ENCODE measurements at places on chromosomes 16 and 17.

GRCh38 chr16:27108051-27108770 is 41.5 kb downstream of the C16orf82 start:
- DNase-seq: no peak

- no peak for DNase-seq
Measured at GRCh38 chr17:80986816-80987475, 4.7 kb upstream of the CHMP6 start.

- peak; percentile 52 for DNase-seq
Measured at GRCh38 chr17:76909971-76910760, 42.0 kb downstream of the MGAT5B start.

GRCh38 chr17:81867991-81868673 is 3.0 kb downstream of the ARHGDIA start:
- peak; percentile 33 for DNase-seq

GRCh38 chr16:88358023-88358420 is 24.7 kb upstream of the ZNF469 start:
- DNase-seq: no peak

DNA sequence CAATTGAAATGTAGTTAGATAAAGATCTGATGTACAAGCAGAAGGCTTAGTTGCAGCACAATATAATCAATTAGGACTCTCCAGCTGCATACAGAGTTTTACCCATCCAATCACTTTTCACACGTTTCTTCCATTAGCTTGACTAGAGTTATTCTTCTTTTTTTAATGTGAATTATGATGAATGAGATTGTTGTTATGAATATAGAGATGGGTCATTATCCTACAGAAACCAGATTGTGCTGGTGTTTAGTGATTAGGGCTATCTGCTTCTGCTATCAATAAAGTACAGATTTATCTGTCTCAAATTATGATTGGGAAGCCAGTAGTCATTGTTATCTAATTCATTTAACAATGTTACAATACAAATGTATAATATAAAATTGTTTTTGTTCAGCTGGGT is 221.4 kb upstream of the TBX2 start:
- no peak for DNase-seq

DNA sequence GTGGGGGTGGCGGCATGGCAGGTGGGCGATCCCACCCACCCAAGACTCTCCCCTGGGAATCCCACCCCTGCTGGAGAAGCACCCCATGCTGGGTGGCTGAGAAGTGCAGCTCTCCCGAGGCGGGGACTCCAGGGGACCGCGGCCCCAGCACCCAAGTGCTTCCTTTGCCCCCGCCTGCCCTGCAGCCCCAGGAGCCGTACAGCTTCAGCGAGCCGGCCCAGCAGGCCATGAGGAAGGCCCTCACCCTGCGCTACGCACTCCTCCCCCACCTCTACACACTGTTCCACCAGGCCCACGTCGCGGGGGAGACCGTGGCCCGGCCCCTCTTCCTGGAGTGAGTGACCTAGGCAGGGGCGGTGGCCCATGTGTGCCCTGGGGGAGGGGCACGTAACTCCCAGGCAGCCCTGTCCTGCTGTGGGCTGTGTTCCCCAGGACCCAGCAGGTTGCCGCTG is 11.7 kb downstream of the GAA start:
- no peak for DNase-seq

DNA sequence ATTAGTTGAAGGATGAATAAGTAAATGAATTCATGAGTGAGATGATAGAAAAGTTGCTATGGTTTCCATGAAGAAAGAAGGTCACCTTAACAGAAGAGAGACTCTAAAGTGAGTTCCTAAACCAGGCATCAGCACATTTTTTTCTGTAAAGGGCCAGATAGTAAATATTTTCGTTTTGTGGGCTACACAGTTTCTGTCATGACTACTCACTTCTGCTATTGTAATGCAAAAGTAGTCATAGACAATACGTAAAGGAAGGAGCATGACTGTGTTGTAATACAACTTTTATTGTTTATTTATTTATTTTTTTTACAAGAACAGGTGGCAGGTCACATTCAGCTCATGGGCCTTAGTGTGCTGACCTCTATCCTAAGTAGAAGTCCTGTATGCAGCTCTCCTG is 426.1 kb upstream of the DYNLRB2 start:
- DNase-seq: peak; percentile 17

DNA sequence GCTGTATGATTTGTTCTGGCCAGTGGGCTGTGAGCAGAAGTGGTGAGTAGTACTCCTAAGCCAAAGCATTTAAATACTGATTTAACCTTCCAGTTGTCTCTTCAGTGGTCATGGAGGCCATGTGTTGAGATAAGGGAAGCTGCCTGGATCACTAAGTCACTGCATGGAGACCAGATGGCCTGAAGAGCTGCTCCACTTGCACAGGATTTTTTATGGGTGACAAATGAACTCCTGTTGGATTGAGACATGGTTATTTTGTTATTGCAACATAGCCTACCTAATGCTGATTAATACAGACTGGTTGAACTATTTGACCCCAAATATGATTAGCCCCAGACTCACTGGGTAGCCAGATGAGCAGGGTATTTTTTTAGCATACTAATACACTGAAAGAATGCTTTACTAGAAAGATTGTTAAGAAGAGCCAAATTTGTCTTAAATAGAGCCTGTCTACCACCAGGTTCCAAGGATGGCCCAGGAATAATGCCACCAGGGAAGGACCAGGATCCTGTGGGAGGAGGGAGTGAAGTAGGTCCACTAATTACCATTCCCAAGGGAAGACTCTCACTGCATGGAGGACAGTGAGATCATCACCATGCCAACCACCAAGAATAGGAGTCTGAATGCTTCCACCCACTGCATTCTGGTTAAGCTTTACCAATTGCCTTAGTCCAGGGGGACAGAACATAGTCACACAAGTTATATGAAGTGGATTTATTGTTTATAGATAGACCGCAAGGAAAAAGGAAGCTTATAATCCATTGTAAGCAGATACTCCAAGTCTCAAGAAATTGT is 187.4 kb upstream of the IRX6 start:
- DNase-seq: no peak

DNA sequence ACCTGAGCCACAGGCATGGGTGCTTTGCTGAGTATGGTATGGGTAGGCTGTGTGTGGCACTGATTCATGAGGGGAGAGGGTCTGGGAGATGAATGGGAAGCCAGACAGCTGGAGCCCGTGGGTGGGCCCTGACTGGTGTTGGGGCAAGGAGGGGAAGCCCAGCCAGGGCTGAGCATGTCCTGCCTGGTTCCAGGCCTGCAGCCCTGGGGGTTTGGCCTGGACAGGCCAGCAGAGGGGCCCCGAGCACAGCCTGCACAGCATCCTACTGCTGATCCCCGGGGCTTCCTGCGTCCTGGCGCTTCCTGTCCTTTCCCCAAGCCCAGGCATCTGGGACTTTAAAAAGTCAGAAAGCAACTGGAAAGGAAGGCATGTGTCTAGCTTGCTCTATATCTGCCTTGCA is 4.6 kb upstream of the MVD start:
- DNase-seq: no peak

DNA sequence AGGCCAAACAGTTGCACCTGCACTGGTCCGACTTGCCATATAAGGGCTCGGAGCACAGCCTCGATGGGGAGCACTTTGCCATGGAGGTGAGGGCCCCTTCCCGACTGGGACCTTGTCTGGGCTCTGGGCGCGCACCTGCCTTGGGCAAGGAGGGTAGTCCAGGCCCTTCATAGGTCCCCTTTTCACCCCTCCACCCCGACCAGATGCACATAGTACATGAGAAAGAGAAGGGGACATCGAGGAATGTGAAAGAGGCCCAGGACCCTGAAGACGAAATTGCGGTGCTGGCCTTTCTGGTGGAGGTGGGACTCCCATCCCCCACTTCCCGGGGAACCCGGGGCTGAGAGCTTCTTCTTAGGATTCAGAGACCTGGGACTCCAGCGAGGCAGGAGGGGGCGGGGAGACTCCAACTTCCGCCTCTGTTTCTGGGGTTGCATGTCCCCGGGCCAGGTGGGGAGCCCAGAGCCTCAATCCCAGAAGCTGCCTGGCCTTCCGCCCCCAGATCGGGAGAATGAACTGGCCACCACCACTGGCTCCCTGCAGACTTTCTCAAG is 7.8 kb downstream of the CA4 start:
- no peak for DNase-seq

GRCh38 chr17:17320188-17320910 is 17.2 kb downstream of the NT5M start:
- no peak for DNase-seq

DNA sequence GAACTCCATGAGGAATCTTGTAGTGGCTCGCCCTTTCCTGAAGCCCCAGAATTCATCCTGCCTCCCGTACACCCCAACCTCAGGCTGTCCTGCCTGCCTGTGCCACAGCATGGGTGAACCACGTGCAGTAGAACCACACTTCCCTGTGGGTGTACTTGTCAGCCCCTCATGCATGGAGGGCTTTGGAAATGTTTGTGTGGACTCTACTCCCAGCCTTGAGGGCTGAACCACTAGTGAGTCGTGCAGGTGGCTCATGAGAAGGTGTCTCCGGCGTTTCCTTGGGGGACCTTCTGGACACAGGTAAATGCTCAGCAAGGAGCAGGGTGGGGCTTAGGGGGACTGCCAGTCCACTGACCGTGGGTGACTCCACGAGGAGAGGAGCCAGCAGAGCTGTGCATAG is 58.7 kb upstream of the ADORA2B start:
- DNase-seq: no peak

DNA sequence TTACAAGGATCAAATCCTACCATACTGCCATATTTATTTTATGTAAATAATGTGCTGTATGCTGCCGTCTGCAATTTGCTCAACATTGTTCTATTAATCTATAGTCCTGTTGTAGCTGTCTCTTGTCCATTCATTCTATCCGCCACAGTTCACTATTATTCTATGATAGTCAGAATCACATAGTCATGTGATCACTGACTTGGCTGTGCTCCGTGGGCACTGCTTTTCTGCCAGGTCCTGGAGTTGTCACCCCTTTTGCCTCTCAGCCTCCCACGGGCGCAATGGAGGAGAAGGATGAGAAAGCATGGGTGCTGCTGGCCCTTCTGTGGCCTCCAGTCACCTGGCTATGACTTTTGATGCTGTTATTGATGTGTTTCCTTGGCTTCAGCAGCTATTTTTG is 37.3 kb upstream of the ANKFY1 start:
- DNase-seq: no peak

GRCh38 chr16:67270931-67271338 is 8.4 kb upstream of the PLEKHG4 start:
- no peak for DNase-seq

GRCh38 chr17:15890279-15890892 is 54.5 kb upstream of the ADORA2B start:
- no peak for DNase-seq

DNA sequence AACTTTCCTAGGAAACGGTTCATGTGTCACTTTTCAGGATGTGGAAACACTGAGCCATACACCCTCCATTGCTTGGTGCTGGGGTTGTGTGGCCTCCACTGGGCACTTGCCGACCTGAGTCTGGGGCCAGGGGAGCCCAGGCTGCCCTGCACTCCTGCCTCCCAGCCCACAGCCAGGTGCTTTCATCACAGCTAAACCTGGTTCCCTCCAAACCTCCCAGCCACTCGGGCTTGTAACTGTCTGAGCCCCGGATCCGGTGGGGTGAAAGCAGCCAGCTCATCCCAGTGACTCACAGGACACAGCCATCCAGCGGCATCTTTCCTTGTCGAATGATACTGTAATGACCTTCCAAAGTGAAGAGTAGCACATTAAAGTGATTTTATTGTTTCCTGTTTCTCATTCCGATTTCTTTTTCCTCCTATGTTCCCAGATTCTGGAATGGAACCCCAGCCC is 19.8 kb downstream of the CARHSP1 start:
- peak; percentile 94 for DNase-seq

- DNase-seq: peak; percentile 24
Measured at GRCh38 chr17:7133424-7133823, 18.8 kb upstream of the ASGR2 start.

DNA sequence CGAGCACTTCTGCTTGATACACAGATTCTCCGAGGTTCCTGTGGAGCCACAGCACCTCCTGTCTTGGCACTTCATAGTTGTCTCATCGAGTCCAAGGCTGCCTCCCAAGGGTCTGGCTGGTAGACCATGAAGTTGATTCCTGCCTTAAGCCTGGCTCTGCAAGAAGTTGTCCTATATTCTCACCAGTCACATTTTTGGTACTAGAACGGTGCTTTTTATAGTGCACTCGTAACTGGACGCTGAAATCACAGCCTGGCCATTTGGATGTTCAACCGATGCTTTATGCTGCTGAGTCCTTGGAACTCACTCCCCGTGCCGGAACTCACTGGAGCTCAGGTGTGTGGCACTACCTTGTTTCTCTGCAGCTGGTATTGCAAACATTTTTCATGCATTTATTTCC is 35.6 kb downstream of the RMI2 start:
- DNase-seq: no peak

DNA sequence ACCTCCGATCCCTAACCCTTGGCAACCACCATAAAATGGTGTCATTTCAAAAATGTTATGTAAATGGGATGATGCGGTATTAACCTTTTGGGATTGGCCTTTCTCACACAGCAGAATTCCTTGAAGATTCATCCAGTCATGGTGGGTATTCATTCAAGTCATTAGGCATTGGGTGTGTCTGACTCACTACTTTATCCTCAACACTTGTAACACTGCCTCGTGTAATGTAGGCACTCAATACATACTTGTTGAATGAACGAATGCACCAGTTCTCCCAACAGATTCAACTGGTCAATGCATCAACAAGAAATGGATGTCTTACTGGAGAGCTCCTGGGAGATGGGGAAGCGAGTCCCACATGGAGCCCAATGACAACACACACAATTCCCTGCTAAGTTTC is 21.8 kb upstream of the GAN start:
- DNase-seq: peak; percentile 3

DNA sequence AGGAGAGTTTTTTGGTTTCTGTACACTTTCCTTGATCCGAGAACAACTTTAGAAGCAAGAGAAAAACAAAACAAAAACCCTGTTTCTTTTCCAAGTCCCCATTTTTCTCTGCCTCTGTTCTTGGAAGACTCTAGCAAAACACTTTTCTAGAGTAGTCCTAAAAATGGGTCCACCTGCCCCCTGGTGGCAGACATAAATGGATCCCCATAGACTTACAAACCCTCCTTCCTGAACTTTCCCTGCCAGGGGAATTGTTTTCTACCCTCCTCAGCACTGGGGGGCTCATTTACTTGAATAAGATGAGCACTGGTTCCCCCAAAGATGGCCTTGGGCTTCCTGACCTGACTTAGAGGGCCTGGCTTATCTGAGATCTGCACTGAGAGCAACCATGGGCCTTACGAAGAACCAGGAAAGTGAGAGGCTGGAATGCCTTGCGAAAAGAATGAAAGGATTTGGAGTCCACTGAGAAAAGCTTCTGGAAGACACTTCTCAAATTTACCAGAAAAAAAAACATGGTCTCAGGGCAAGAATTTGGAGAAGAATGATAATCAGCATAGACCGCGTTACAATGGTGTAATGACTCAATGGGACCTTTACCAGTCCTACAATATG is 48.0 kb upstream of the CDYL2 start:
- DNase-seq: peak; percentile 43

GRCh38 chr17:12459736-12460135 is 206.0 kb upstream of the MYOCD start:
- DNase-seq: no peak

DNA sequence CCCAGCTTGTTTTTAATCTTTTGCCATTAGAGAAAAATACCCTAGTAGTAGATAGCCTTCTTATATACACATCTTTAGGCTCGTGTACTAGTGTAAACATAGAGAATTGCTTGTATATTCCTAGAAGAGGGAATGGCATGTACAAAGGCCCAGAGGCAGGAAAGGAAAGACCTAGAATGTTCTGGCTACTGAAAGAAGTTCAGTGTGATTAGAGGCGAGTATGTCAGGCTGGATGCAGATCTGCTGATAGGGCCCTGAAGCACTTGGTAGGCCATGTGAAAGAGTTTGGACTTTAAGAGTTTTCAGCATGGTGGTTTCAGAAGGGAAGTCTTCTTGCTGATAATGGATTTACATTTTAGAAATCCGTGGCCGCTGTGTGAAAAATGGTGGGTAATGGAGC is 17.4 kb downstream of the CTCF start:
- DNase-seq: no peak

Data from GM23248 (cell line).